Naive thymus-derived CD4-positive, alpha-beta T cell (primary cell): ENCODE measurements at places on chromosomes 2 and 18.

DNA sequence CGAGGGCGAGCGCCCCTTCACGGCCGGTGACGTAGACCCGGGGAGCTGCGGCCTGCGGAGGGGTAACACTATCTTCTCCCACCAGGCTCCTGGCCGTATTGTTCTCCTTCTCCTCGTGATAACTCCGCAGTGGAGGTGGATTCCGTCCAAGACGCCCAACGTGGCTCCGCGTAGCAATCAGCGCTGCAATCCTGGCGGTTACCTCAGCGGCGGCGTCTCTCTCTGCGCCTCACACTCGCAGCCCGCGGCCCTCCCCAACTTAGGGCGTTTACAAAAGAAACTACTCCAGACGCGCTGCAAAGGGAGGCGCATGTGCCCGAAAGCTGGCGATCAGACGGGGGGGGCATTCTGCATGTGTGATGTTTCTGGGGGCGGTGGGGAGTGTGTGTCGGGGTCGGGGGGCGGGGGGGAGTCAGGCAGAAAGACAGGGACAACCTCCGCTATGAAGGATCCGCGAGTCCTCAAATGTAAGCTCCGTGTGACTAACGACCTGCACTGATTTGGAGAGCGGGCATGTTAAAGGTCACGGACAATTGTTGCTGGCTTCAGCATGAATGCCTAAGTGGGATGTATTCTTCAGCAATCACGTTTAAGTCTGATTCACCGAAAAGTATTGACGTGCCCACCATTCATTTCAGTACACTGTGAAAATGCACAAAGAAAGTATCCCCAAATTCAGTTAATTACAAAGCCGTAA, 1.3 kb upstream of the ZNF516 start:
- DNase-seq = peak; percentile 61

DNA sequence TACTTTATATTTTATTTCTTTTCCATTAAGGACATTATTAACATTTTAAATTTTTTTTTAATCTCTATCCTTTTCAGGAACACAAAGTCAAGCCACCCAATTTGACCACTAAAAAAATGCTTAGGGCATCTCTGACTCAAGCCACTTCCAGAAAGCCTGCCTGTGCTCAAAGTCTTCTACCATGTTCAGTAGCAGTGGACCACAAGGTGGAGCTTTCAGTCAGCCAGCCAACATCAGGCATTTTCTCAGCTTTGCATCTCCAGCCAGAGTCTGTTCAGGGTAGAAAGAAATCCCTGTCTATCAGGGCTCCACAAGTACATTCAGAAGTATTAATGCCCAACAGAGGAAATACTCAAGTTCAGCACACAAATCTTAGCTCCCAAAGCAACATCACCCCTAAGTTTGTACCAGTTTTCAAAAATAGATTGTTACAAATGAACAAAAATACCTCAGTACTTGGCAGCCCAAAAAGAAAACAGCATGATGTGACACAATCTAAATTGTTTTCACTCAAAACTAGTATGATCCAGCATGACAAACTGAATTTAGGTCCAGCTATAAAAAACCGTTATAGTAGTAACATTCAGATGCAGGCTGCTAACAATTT, 37.6 kb downstream of the C18orf63 start:
- peak; percentile 74 for DNase-seq

DNA sequence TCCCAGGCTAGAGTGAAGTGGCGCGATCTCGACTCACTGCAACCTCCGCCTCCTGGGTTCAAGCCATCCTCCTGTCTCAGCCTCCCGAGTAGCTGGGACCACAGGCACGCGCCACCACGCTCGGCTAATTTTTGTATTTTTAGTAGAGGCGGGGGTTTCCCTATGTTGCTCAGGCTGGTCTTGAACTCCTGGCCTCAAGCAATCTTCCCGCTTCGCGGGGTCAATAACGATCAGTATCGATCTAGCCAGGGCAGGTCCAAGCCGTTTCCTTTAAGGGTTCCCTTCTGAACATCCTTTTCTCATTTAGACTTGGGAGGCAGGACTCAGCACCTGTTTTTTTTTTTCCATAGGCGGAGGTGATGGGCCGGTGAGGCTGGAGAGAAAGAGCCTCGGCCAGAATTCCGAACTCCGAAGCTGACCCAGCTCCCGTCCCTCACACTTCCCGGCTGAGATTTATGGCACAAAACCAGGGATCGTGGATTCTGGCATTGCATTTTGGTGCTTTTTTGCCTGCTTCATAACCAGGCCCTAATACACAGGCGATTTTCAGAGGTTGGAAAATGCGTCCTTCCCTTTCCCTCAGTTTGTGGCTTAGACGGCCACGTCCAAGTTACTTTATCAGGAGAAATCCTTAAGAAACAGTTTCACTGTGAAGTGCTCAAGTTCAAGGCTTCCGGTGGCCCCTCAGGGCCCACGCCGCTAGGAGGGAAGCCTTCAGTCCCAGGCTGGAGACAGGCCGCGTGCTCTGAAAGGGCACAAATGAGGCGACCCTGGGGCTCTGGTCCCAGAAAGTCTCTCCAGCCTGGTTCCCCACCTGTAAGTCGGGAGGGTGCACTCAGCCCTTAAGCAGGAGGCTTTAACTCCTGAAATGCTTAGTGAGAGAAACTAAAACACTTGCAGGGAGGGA, 998 bp upstream of the SLC66A3 start:
- DNase-seq = no peak

- DNase-seq = no peak
These were observed 333.4 kb downstream of the SETBP1 start for GRCh38 chr18:45014047-45014501.

DNA sequence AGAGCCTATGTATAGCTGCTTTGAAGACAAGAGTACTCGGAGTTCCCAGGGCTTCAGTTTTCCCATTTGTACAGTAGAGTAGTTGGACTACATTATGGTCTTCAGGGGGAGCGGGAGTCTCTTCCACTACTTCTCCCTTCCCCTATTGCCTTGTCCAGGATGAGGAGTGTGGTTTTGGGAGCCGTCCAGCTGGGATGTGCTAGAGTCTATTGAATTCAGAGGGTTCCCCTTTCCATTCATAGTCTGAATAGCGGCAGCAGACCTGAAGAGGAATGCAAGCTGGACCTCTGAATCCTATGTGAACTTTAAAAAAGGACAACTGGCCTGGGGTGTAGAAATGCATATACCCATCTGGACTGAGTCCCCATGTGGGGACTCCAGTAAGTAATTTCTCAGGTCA, 43.5 kb upstream of the EPG5 start:
- no peak for DNase-seq

- no peak for DNase-seq
These were observed 48.9 kb downstream of the POLR1A start for GRCh38 chr2:86056590-86057331.

DNA sequence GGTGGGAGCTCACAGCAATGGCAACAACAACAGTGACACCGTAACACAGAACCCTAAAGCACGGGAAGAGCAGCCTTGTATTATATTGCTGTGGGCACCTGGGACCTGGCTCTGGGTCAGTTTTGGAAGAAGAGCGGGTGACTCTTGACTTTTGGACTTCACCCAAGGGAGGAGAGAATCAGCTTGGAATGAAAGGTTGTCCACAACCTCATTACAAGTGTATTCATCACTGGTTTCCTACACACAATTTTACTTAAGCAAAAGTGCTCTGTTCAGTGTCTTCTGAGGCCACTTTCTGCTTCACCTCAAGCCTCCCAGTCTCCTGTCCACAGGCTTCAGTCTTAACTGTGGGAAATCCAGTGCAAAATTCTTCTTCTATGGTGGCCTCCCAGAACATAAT, 263.8 kb downstream of the KCNE4 start:
- DNase-seq = no peak

- DNase-seq = no peak
These were observed 238.5 kb downstream of the WDR7 start for GRCh38 chr18:56889621-56890020.

DNA sequence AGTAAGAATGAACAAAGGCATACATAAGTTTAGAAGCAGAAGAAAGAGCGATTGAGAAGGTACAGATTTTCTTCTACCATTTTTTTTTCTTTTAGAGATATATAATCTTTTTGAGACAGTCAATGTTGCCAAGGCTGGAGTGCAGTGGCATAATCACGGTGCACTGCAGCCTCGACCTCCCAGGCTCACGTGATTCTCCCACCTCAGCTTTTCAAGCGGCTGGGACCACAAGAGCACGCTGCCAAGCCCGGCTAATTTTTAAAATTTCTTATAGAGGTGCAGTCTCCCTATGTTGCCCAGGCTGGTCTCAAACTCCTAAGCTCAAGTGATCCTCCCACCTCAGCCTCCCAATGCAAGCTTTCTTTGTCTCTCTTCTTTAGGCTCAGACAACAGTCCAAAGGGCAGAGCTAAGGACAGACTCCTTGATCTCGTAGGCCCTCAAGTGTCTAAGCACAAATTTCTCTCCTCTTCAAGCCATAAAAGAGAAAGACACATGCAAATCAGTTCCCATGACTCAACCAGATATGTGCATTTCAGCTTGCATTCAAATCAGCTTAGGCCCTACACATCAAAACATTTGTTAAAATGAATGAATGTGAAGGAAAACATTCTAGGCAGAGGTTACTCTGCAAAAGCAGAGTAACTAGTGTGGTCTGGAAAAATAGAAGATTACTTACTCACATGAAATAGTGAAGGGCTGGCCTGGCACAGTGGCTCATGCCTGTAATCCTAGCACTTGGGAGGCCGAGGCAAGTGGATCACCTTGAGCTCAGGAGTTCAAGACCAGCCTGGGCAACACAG, 18.0 kb downstream of the ITSN2 start:
- DNase-seq = no peak

GRCh38 chr2:203682688-203683130, 23.7 kb upstream of the CD28 start:
- no peak for DNase-seq

DNA sequence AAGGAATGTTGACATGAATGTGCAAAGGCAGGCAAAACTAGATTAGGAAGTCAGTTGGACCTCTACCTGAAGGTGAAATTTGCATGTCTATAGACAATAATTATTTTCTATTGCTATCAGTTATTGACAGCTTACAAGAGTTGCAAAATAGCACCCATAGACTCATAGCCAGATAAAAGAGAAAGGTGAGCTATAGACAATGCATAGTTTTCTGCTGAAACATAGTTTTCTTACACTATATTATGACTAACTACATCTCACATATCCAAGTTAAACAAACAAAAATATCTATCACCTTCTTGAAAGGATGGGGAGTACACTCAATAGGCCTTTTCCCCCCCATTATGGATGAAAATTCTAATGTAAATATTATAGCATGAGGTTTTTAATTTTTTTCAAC, 305.0 kb downstream of the PTH2R start:
- DNase-seq = no peak

DNA sequence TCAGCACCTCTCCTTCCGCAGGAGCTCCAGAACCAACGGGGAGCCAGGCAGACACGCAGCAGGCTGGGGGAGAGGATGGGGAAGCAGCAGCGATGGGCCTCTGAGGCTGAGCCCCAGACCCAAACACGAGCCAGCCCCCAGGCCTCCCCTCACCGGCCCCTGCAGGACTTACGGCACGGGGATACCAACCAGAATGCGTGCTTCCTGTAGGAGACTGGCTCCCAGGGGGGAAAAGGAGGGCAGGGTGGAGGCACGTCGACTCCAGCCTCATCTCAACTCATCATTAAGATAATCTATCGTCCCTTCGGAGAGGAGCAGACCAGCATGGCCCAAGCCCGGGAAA, 495.1 kb upstream of the MYT1L start:
- no peak for DNase-seq

DNA sequence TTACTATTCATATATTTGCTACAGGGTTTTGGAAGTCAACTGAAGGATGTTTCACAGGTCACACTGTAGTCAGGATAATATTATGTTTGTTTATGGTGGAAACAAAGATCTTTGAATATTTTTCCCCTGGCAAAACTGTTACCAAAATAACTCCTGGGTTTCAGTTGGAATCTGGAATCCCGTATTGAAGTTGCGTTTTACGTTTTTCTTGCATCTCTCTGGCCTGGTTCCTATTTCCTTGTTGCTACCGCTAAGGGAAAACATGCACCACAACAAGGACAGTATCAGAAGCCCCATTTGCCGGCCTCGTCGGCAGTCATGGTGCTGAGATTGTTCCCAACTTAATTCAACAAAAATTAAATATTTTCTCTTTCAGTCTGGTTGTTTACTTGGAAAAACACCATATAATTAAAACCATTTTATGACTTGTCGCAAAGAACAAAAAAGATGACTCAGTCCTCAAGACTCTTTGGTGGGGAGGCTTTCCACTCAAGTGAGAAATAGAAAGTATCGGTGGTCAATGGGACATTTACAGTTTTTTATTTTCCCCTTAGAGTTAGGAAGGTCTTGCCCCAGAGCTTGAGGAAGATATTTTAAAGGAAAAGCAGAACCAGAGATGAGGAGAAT, 42.3 kb downstream of the EN1 start:
- no peak for DNase-seq

- peak; percentile 99 for DNase-seq
These were observed at the start of gene EHBP1 for GRCh38 chr2:62705007-62705829. EHBP1 (plus strand) TSS chr2:62705713; CDS start chr2:62707192, 1,479 bp downstream.

DNA sequence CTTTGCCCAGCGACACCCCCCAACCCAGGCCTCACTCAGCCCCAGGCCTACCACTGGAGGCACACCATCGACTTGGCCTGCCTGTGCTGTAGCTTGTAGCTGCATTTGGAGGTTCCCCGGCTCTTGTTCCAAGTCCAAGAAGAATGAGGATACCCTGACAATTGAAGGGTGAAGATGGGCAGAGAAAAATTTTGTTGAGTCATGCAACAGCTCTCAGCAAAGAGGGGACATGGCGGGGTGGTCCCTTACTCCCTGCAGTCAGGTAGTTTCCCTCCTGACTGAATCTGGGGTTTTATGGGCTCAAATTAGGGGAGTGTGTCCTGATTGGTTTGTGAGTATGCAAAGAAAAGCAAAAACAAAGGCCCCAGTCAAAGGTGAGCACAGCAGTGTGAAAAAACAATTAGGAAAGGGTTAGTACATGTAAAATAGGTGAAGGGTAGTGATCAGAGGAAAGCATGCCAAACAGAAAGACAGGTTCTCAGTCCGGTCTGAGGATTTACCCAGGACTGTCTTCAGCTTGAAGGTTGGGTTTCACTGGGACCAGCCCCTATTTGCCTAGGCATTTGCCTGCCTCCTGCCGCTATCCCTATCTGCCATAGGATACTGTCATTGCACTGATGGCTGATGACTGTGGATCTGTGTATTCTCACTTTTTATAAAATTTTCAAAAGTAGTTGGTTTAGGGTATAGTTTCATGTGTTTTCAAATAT, 316.4 kb upstream of the RND3 start:
- DNase-seq = no peak

GRCh38 chr2:457262-457661, 169.4 kb upstream of the ALKAL2 start:
- DNase-seq = no peak

DNA sequence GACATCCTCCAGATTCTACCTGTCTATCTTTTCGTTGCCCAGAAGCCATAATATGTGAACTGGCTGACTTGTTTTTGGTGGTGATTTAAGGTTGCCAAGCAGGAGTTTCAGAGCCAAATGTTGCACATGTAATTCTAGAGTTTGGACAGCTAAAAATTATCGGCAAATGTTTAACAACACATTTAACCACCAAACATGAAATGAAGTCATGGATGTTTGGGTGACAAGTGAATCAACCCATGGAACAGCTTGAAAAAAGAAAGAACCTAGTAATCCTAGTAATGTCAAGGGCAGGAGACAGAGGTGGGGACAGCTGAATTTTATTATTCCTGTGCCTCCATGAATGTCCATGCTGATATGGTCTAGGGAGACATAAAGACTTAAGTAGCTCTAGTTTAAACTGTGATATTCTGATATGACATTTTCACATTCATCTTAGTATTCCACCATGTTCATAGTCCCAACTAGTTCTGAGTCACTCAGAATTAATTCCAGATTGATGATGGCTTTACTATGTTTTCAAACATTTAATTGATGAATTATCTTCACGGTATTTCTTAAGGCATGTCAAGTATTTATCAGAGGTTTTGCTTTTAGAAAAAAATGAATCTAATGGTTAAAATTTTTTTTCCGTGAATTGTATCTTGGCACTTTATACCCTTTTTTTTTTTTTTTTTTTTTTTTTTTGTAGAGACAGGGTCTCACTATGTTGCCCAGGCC, 101.7 kb downstream of the SOCS6 start:
- no peak for DNase-seq
